ENCODE measurements at places on chromosomes 6 and 20.

DNA sequence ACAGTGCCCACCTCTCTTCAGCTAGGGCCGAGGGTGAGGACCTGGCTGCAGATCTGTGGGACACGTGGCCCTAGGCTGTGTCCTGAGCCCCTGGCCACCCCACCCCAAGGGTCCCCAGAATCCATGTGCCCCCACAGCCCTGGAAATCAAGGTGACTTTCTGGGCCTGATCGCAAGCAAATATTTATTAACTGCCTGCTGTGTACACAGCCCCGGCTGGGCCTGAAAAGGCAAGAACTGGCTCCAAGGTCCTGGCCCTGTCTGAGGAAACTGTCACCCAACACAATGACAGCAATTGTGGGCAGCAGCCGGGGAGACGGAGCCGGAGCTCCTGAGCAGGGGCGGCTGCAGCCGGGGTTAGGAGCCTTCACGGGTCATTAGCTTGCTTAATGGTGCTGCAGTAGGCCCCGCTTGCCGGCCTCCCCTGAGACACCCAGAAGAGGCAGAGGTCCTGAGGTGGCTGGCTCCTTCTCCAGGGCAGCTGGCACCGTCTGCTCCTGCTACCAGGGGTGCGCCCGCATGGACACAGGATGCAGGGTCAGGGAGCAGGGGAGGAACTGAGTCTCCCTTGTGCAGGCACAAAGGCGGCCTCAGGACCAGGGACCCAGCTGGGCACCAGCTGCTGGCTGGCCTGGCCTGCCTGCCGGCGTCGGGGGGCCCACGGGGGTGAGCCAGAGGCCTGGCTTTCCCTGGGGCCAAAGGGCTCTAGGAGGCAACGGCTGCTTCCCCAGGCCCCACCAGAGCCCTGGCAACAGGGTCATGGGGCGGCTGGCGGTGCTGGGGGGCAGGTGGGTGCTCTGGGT lies 24.1 kb downstream of the NPEPL1 start:
- no peak for DNase-seq

GRCh38 chr20:46349742-46350056 lies 41.4 kb upstream of the CDH22 start:
- no peak for DNase-seq

DNA sequence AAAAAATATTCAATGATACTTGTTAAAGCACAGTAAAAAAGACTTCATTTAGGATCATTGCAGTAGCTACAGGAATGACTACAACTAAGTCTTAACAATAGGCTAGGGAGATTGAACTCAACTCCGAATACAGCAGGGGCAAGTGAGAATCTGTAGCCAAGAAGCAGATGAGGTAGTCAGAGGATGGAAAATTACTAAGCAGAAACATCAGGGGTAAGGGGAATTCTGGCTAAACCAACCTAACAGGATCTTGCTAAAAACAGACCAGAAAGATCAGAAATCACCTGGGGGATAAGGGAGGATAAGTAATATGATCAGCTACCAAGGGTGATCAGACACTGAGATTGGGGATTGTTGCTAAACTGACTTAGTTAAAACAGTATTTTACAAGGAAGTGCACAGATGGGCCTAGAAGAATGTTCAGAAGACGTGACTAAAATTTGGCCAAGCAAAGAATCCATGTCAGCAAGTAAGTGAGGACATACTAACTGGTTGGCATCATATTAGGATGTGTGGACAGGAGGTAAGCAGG lies 217.5 kb downstream of the TENT5A start:
- DNase-seq, result no peak

GRCh38 chr20:56411759-56412472 lies at the start of gene CASS4:
Gene CASS4 (plus strand): TSS chr20:56412260. CDS start chr20:56412459, 199 bp downstream.
- peak; percentile 39 for DNase-seq

- no peak for DNase-seq
These were observed 453.3 kb downstream of the RFPL4B start for GRCh38 chr6:112800439-112800838.

GRCh38 chr6:25028328-25028727 lies 92.6 kb upstream of the RIPOR2 start:
- DNase-seq, result no peak

GRCh38 chr20:3679749-3680700 lies 1.8 kb downstream of the ADAM33 start:
- DNase-seq, result no peak

DNA sequence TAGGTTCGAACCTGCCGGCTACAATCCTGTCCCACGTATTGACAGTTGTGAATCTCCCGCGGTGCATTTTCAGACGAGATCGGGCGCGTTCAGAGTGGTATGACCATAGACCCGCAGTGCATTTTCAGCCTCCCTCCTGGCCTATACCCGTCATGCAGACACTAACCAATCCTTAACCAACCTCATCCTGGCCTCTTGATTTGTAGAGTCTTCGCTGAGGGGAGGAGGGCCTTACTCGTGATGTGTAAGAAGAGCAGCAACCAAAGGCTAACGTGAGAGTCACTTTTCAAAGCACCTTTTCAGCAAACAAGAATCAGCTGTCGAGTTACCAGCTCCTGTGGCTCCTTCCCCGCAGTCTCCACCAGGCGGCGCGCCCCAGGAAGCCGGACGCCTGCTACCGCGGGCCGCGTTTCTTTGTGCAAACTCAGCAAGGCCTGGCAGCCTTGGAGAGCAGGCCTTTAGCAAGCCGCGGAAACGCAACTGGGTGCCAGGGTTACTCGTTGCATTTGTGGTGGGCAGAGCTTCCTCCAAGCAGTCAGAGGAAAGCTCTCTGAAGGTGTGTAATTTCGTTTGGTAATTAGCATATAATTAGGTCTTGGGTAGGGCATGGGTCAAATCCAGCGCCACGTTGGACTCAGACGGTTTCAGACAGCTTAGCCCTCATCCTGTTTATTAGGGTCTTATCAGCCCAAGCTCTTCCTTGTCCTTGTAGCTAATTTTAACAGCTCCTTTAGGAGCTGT lies 139.8 kb downstream of the OR2B2 start:
- peak; percentile 75 for DNase-seq

DNA sequence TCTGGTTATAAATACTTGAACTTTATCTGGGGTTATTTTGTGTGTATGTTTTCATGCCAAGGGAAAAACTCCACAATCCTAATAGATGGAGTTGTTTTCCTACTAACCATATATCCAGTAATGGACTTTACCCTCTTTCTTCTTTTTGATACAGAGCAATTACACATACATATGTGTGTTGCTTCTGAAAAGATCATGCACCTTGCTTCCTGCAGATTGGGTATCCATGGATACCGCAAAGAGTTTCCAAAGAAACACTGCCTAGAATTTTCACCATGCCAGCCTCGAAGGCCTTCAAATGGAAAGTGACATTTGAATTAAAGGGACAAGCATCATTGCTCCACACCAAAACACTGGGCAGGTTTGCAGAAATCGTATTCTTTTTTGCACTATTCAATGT lies 26.8 kb downstream of the HDDC2 start:
- DNase-seq, result no peak

DNA sequence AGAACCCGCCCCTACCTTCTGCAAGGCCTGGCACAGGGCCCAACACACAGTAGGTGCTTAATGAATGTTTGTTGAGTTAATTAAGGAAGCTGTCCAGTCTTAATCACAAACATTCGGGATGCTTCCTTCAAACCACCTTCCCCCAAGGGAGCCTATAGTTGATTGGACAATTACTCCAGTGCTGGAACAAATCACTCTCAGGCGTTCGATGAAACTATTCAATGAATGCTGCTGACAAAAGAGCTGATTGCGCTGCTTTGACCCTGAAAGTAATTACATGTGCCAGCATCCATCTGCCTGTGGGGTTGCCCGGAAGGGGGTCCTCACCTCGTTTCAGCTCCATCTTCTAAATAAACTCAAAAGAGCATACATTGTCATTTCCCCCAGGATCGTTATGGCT lies 112.0 kb upstream of the SRSF6 start:
- DNase-seq, result no peak

DNA sequence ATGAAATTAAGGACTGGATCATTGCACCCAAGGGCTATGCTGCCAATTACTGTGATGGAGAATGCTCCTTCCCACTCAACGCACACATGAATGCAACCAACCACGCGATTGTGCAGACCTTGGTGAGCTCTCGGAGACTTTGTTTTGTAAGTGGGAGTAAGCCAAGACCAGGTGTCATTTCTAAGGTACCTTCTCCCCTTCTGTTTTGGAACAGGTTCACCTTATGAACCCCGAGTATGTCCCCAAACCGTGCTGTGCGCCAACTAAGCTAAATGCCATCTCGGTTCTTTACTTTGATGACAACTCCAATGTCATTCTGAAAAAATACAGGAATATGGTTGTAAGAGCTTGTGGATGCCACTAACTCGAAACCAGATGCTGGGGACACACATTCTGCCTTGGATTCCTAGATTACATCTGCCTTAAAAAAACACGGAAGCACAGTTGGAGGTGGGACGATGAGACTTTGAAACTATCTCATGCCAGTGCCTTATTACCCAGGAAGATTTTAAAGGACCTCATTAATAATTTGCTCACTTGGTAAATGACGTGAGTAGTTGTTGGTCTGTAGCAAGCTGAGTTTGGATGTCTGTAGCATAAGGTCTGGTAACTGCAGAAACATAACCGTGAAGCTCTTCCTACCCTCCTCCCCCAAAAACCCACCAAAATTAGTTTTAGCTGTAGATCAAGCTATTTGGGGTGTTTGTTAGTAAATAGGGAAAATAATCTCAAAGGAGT lies 30.4 kb downstream of the TXNDC5 start:
- DNase-seq, result no peak

DNA sequence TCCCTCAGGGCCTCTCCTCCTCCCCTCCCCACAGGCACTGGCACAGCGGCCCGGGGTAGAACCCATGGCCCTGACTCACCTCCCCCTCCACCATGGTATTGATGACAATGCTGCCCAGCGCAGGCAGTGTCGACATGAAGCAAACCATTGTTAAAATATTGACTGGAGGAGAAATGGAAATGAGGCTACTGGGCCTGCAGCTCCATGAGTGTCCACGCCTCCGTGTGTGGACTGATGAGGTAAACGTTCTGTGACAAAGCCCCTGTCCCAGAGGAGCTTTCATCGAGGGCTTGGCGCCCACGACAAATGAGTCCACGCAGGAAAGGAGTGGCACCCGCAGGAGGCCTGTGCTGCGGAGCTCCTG lies 402.7 kb downstream of the TAF4 start:
- DNase-seq, result peak; percentile 20

- DNase-seq, result no peak
These were observed 13.9 kb downstream of the JAG1 start for GRCh38 chr20:10659651-10660601.

- no peak for DNase-seq
These were observed 6.7 kb upstream of the ATRN start for GRCh38 chr20:3464166-3464565.

GRCh38 chr6:104182811-104183210 lies 676.9 kb downstream of the HACE1 start:
- DNase-seq, result peak; percentile 49

- no peak for DNase-seq
These were observed 96.4 kb upstream of the RNF24 start for GRCh38 chr20:4111440-4112411.

DNA sequence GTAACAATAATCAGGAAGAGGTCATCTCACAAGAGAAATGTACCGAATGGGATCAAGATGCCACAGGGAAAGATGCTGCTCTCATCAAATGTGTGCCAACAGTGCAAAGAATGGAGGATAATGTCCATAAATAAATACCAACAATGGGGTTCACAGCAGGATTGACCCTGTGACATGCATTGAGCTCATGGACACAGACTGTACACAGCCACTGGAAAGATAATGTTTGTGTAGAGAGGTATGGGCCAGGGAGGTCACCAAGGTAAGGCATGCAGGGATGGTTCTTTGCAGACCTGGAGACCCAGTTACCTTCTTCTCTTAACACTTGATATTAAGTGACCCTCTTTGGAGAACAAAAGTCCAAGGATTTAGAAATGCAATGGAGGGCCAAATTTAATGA lies 1.5 kb downstream of the AGPAT1 start:
- no peak for DNase-seq

DNA sequence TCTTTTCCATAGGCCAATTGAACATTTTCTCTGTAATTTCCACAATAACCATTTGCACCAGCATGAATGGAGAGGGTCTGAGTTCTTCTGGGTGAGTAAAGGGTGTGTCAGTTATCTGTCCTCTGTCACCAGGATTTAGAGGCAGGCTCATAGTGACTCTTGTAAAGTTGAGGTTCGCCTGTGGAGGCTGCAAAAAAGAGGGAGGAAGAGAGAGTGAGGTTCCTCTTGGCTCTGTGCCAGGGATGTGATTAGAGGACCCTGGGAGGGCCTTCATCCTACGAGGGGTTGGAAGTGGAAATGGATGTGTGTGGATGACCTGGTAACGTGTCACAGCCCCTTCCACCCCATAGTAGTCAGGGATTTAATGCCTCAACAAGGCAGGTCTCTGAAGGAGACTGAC lies 242.0 kb downstream of the ESR1 start:
- DNase-seq, result no peak

GRCh38 chr20:41169162-41169690 lies 31.9 kb downstream of the PLCG1 start:
- no peak for DNase-seq

- no peak for DNase-seq
These were observed 1405.1 kb upstream of the EYS start for GRCh38 chr6:67112120-67112519.

DNA sequence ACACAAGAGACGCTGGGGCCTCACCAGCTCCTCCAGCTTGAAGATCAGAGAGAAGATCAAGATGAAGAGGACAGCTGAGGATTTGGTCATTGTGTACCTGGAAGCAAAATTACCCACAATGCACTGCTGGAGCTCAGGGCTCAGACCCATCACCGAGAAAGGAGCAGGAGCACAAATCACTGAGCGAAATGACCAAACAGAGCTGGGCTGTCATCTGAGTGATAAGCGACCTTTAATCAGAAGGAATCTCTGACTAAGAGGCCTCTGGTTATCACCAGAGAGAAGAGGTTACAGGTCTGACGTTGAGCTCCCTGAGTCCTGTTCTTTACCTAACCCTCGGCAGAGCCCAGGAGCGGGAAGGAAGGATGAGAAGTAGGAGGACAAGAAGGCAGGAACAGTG lies 47.5 kb upstream of the CDH22 start:
- DNase-seq, result no peak

GRCh38 chr20:11387189-11387754 lies 530.4 kb upstream of the BTBD3 start:
- no peak for DNase-seq

GRCh38 chr6:142940487-142940886 lies 4.5 kb downstream of the HIVEP2 start:
- DNase-seq, result no peak

DNA sequence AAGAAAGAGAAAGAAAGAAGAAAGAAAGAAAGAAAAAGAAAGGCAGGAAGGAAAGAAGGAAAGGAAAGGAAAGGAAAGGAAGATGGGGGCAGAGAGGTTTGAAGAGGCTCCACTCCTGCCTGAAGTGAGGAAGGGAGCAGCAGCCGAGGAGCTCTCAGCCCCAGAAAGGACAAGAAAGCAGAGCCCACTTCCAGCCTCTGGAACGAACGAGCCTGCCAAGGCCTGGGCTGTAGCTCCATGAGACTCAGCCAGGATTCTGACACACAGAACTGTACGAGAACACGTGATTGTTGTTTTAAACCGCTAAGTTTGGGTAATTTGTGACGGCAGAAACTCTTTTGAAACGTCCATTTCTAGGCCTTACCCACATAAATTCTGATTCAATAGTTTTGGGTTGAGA lies 69.5 kb downstream of the TTLL2 start:
- DNase-seq, result peak; percentile 16
